ENCODE measurements at places on chromosomes 12 and 14.

DNA sequence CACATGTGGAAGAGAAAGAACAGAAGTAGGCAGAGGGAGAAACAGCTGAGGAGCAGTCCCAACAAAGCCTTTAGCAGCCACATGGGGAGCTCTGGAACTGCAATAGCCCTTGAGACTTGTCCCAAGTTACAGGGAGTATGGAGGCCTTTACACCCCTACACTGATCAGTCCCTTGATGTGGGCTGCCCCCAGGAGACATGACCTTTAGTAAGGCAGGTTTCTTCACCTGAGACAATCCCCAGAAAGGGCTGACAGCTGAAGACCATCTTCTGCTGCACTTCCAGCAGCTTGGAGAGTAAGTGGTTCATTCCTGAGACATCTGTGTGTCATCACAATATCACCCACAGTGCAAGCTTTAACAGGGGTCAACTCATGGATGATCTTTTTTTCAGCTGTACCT, 8.6 kb upstream of the SNAPC1 start:
- DNase-seq, result peak; percentile 3

DNA sequence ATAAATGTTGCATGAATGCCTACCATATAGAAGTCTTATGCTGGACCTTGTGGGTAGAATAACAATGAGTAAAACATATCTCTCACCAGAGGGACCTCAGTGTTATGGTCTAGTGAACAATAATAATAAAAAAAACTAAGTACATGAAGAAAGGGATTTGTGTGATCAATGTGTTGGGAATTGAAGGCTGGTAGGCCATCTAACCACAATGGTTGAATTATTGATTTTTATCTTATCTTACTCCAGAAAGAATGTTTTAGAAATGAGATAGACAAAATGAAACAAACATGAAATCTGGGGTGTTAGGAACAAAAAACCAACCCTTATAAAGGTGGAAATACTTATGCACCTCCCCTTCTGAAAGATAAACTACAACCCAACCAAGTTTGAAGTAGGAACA, 243.9 kb upstream of the LRIG3 start:
- DNase-seq, result no peak

- DNase-seq, result no peak
Measured at GRCh38 chr12:2681450-2682205, 113.1 kb upstream of the FKBP4 start.

- no peak for DNase-seq
Measured at GRCh38 chr14:44168566-44168965, 338.5 kb downstream of the FSCB start.

GRCh38 chr12:66341126-66341525, 38.8 kb downstream of the HELB start:
- DNase-seq, result no peak

DNA sequence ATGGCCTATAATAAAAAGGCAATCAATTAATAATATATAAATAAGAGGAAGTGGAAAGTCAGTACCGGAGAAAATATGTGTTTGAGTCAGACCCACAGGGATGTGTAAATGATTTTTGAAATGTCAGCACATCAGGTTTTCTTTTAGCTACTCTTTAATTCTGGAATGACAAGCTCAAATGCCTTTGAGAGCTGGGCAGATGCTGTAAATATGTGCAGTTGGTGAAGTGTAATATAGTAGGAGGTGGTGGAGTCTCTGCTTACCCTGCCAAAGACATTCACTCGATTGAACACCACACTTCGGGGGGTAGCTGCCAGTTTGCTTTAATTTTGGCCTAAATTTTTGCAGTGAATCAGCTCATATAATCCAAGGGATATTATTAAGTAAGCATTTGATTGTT, 93.0 kb downstream of the PLEKHA5 start:
- no peak for DNase-seq

GRCh38 chr14:77409131-77409533, 14.2 kb downstream of the NOXRED1 start:
- peak; percentile 38 for DNase-seq

GRCh38 chr12:4215229-4216186, 58.1 kb upstream of the CCND2 start:
- DNase-seq, result no peak

DNA sequence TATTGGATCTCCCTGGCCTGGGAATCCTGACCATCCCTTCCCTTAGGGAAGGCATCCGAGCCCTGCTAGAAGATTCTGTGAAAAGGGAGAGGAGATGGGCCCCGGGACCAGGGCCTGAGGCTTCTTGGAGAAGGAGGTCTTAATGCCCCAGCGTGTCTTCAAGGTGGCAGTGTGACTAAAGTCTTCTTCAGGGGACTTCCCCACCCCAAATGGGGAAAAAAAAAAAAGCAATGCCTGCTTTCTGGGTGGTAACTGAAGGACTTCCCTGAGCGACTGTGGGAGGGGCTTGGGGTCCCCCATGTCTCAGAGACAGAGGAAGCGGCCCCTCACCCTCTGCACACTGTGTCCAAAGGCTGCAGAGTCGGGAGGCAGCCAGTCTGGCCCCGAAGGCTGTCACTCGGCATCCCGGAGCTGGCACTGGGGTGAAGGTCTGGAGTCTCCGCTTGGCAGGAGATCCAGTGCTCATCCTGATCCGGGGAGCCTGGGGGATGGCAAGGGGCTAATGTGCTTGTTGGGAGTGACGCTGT, 7.8 kb upstream of the PGF start:
- DNase-seq, result no peak

- no peak for DNase-seq
Measured at GRCh38 chr14:35576260-35576659, 42.3 kb downstream of the INSM2 start.

- no peak for DNase-seq
Measured at GRCh38 chr12:56205445-56205844, 16.2 kb upstream of the SMARCC2 start.

DNA sequence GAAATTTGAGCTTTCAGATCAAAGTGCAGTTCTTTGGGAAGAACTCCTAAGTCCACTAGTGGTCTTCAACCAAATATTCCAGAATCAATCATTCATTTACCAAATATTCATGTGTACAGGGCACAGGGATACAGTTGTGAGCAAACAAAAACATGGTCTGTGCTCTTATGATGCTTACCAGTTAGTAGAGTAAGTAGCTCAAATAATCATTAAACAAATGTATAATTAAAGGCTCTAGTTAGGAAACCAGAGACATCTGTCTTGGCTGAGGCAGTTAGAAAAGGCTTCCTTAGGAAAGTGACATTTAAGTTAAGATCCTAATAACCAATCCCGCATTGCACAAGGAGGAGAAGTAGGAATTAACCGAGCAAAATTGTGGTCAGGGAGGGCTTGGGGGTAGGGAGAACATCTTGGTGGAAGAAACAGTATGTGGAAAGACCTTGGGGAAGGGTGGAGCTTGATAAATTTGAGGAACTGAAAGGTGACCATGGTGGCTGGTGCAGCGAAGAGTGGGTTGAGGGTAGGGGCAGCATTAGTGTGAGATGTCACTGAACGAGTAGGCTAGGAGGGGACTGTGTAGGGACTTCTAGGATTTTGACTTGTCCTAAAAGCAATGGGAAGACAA, 40.0 kb downstream of the PEBP1 start:
- no peak for DNase-seq

DNA sequence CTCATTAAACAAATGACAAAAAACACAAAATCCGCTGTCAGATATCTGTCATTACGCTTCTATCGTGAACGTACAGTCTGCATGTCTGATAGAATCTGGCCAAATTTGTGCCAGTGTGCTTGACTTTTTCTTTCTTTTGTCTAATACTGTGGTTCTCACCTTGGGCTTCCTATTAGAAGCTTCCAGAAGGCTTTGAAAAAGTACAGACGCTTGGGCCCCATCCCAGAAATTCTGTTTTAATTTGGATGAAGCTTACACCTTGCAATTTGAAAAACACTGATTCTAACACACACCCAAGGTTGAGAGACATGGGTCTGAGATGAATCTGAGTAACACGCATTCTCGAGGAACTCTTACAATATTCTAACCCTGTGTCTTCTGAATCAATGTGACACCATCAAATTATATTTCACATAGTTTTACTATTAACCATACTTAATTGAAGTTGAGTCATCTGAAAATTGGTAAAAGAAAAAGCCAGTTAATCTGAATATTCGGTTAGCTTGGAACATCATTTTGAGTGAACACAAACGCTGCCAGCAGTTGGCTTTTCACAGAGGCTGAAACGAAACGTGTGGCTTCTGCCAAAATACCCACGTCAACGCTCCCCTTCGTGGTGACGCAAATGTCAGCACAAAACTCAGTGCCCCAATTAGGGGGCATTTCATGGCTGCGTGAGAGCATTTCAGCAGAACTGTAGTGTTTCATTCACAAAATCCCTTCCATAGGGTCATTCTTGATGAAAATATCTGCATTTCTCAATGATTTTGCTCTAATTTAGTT, 420.5 kb downstream of the TMEM132D start:
- DNase-seq, result no peak

DNA sequence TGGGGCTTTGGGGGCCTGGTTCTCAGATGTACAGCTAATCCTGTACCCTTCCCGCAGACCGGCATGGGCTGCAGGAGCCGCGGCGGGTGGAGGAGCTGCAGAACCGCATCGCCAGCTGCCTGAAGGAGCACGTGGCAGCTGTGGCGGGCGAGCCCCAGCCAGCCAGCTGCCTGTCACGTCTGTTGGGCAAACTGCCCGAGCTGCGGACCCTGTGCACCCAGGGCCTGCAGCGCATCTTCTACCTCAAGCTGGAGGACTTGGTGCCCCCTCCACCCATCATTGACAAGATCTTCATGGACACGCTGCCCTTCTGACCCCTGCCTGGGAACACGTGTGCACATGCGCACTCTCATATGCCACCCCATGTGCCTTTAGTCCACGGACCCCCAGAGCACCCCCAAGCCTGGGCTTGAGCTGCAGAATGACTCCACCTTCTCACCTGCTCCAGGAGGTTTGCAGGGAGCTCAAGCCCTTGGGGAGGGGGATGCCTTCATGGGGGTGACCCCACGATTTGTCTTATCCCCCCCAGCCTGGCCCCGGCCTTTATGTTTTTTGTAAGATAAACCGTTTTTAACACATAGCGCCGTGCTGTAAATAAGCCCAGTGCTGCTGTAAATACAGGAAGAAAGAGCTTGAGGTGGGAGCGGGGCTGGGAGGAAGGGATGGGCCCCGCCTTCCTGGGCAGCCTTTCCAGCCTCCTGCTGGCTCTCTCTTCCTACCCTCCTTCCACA, 7.6 kb downstream of the NR4A1 start:
- DNase-seq, result peak; percentile 72

- DNase-seq, result no peak
Measured at GRCh38 chr12:3929875-3930615, 56.8 kb upstream of the PARP11 start.

DNA sequence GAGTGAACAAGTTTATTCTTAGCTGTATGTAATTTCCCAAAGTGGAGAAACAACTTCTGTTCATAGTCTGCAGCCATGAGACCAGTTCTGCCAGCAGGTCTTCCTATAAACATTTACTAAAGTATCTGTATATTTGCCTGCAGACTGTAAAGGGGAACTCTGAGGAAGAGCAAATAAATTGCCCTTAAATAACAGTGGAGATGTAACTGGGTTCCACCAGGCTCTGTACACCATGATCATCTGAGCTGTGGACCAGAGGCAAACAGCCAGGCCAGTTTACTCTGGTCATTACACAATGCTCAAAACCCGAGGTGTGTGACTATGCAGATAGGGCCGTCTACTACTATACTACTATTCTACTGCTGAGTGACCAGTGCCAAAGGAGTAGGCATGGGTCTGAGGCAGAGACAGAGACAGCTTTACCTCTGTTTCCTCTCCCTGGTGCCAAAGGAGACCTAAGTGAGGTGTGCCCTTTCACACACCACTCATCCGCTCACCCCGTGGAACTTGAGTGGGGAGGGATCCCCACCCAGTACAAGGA, 21.1 kb upstream of the CERS5 start:
- DNase-seq, result no peak

DNA sequence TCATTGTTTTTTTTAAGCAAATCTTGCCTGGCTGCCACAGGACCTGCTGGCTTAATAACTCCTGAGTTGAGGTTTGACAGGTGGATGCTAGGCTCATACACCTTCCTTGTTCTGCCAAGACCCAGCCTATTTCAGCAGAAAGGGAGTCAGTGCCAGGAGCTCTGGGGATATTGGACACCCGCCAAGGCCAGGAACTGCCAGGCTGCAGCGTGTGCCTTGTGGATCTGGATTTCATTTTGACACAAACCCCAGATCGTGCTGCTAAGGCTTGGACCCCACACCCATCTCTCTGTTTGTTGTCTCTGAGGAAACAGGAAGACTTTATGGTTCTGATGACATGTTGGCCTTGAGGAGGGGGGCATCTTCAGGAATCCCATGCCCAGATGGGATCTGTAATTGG, 44.4 kb upstream of the PRIMA1 start:
- no peak for DNase-seq

GRCh38 chr14:65195042-65195719, 92.9 kb upstream of the MAX start:
- DNase-seq, result no peak

DNA sequence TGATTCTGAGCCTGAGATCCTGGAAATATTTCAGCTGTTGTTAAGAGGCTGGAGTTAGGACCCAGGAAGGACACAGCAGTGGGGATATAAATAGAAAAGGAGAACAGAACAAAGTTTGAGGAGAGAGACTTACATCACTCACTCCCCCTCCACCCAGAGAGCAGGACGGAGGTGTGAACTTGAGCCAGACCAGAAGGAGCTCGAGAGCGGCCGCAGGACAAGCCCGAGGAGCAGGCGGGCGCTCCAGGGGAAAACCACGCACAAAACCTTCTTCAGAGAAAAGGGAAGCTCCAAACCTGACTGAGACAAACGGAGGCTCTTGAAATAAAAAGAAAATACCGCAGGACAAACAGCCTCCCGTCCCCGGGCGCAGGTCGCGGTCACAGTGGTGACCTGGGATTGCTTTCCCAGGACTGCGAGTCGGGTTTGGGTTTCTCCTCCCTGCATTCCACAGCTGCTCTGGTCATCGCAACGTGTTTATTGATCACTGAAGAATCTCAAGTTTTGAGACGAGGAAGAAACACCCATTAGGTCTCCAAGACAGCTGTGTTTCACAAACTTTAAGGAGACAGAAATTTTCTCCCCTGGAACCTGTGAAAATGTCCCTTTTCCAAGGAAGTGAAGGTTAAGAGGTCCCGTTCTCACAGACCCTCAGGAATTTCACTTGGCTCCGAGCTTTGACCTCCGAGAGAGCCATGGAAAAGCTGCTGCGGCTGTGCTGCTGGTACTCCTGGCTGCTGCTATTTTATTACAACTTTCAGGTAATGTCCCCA, at the start of gene ADGRD1:
Gene ADGRD1 (plus strand): TSS at position 137 of the 773 bp plus-strand sequence. CDS start 559 bp downstream, at position 696.
- no peak for DNase-seq

- DNase-seq, result no peak
Measured at GRCh38 chr12:19833775-19834501, 394.6 kb downstream of the AEBP2 start.

GRCh38 chr12:104632724-104633201, 176.0 kb downstream of the CHST11 start:
- no peak for DNase-seq
